Activated CD4-positive, CD25-positive, alpha-beta regulatory T cell (primary cell): ENCODE measurements at places on chromosomes 11 and 22.

- no peak for DNase-seq
These were observed 5.3 kb downstream of the ADA2 start for GRCh38 chr22:17213976-17214375.

DNA sequence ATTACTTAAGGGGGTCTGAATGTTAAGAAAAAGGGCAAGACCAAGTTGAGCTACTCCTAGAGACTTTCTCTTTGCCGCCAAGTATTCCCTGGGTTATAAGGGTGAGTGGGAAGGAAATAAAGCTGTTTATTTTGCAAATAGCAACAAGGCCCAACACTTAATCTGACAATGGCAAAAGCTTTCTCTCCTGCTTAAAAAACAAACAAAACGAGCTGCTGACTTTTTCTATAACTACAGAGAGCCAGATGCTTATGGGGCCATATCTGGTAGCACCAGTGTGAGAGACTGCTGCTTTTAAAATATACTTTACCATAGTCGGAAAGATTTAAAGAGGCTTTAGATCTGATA is 2.3 kb upstream of the KDM2A start:
- no peak for DNase-seq

- DNase-seq = no peak
These were observed 144.6 kb upstream of the PITPNB start for GRCh38 chr22:28063656-28064055.

DNA sequence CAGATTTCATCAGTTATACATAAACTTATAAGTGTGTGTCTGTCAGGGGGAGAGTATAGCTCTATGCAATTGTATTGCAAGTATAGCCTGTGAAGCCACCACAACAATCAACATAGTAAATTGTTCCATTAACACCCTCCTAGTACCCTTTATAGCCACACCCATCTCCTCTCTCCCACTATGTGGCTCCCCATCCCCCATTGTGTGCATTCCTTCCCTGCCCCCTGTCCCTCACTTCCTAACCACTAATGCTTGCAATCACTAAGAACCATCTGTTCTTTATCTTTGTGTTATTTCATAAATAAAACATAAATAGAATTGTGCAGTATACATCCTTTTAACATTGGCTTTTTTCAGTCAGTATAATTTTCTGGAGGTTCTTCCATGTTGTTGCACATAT is 83.1 kb upstream of the SLC5A12 start:
- no peak for DNase-seq

- no peak for DNase-seq
These were observed 8.7 kb upstream of the C1QTNF6 start for GRCh38 chr22:37196539-37197450.

- no peak for DNase-seq
These were observed 791.0 kb downstream of the FAM181B start for GRCh38 chr11:81942646-81943045.

DNA sequence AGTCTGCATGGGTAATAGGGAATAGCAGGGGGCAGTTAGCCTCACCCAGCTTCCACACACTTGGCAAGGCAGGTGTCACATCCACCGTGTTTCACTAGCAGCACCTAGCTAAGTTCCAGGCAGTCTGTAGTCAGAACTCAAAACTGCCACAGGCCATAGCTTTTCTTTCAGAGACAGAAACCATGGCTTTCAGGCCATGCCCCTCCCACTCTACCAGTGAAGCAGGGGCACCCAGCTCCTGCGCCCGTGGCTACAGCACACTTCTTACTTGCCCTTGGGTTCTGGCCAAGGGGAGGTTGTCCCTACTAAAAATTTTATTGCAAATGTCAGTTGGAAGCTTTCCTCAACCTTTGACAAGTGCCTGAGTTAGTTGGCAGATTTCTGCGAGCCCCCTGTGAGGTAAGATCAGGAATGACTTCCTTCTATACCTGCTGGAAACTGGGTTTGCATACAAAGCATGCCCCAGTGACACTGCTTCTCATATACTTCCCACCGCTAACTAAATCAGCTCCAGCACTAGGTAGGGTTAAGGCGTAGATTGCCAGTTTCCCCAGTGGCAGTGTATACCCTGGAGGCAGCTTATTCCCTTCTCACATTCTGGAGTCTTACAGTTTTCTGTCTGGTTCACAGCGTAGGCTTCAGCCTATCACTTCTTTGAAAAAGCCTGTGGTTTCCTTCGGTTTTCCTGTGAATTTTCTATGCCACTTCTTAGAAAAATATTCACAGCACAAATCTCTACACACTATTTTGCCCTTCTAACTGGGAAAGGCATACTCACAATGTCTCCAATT is 139.0 kb upstream of the LUZP2 start:
- no peak for DNase-seq

GRCh38 chr11:73173755-73174494 is 31.8 kb upstream of the FCHSD2 start:
- no peak for DNase-seq

GRCh38 chr11:64866173-64866491 is 12.3 kb downstream of the EHD1 start:
- no peak for DNase-seq

- DNase-seq = no peak
These were observed 35.9 kb downstream of the SGSM3 start for GRCh38 chr22:40406063-40406890.

- no peak for DNase-seq
These were observed 28.7 kb upstream of the YWHAH start for GRCh38 chr22:31915586-31915985.
